ENCODE measurements at places on chromosomes 4 and X. TPM values are rescaled to one million over a fixed set of nuclear protein-coding genes. Genes with fewer than 3 reads are reported as not detected.

GRCh38 chr4:116118221-116118620 lies 967.2 kb downstream of the TRAM1L1 start:
- DNase-seq = no peak

DNA sequence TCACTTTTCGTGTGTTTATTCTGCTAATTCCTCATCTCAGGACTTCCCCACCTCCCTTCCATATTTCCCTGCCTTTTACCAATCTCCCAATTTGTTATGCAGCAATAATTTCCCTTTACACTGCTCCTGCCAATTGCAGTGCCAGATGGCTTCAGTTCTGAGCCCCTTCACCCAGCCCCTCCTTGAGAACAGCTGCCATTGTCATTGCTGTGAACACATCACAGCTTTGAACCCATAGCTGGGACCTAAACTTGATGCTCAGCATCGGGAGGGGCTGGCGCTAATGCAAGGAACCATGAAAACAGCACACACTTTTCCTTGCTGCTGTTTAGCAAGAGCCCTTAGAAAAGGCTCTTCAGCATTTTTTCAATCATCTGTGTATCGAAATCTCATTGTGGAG lies 104.9 kb downstream of the ALPK1 start:
- DNase-seq = no peak

GRCh38 chr4:145083891-145084605 lies 13.9 kb downstream of the ANAPC10 start:
- DNase-seq = no peak

- DNase-seq = no peak
Measured at GRCh38 chr4:1736812-1737211, 15.5 kb downstream of the TACC3 start.

The PDE6B gene
- 18.5 TPM for total RNA-seq

The CCDC120 gene
- 8.7 TPM for total RNA-seq

DNA sequence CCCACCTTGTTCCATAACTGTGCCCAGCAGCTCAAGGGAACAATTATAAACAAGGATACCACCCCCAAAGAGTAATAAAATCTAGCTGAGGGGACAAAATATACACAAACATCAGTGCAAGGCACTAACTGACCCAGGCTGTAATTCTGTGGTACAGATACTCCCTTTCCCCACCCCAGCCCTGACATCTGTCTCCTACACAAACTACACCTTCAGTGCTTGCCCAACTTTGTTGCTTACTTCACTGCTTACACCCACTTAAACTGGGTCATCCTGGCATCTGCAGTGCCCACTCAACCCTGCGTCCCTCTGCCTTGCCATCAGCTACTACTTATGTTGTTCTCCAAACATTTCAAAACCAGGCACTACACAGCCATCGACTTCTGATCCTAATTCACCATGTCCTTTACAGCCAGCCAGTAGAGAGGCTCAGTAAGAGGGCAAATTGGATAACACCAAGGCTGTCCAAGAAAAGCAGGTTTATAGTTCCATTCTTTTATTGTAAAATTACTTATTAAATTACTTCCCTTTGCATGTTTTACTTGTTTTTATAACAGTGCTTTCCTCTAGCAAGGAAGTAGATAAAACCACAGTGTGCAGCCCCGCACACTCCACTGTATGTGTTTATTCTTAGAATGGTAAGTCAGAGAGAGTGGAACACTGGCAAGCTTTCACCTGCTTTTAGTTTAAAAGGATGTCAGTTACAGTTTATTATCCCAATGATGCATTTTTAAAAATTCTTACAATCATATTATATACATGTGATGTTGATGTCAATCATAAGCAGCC lies 149.6 kb downstream of the INPP4B start:
- no peak for DNase-seq

GRCh38 chr4:128359422-128359821 lies 71.8 kb upstream of the PGRMC2 start:
- no peak for DNase-seq

GRCh38 chr4:107825072-107825824 lies 516 bp downstream of the SGMS2 start:
- DNase-seq = no peak

GRCh38 chrX:13699183-13699826 lies 10.4 kb downstream of the RAB9A start:
- no peak for DNase-seq

DNA sequence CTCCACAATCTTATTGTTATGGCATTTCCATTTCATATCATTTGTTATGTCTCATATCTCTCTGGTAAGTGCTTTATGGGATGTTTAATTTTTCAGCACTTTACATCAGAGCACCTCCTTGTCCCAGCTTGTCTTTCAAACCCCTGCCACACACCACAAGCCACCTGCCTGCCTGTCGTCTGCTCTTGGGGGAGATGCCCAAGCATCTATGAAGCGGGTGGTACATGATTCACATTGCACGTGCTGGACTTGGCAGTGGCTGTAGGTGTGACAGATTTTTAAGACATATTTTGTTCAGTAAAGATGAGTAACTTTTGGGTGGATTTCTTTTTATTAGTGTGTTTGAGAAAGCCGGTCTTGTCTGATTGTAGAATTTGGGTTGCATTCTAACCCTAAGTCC lies 14.2 kb upstream of the SPATA4 start:
- DNase-seq = no peak

DNA sequence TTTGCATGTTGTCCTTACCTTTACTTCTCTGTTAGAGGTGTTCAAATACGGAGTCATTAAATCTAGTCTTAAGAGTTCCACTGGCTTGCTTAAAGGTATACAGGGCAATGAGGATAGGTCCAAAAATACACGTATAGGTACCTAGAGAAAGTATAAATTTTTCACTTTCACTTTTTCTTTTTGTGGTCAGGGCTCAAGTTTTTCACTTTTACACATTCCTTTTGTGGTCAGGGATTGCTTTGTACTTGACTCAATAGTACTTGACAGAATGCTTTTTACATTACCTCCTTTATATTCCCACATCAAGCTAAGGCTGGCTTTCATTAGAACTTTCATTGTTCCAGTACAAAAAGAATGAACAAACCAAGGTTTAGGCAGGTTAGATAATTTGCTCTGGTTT lies 21.7 kb downstream of the TMEM184C start:
- no peak for DNase-seq

- DNase-seq = peak; percentile 85
Measured at GRCh38 chrX:153971124-153971449, 531 bp downstream of the HCFC1 start.

DNA sequence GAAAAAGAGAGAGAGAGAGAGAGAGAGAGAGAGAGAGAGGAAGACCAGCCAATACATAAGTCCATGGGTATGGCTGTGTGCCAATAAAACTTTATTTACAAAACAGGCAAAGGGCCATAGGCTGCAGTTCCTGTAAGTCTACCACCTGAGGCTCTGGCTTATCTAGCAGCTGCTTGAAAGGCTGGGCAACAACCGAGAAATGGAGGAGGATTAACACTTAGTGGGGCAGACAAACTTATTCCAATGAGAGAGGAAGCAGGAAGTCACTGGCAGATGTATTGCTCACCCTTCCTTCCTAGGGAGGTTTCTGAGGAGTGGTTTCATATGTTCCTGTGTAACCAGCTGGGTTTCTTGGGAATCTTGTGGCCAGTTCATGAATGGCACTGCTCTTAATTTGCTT lies 4.7 kb upstream of the GPR143 start:
- no peak for DNase-seq

- no peak for DNase-seq
Measured at GRCh38 chr4:174189392-174190015, 94.0 kb downstream of the FBXO8 start.

GRCh38 chr4:183038436-183038835 lies 60.6 kb upstream of the WWC2 start:
- no peak for DNase-seq

DNA sequence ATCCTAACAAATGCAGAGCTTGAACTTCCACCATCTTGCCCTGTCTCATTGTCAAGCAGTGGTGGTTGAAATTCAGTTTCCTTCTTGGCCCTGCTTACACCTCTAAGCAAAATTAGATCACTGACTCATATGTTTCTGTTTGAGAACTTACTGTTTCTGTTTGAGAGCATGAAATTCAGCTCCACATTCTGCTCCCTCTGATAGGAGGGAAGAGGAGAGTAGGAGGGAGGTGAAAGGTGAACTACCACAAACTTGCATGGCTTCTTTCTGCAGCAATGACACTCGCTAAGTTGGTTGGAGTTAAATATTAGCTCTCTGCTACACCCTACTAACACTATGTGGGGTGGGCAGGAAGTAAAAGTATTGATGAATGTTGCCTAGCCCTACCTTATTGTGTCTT lies 117.8 kb upstream of the EDA2R start:
- no peak for DNase-seq

- no peak for DNase-seq
Measured at GRCh38 chr4:39883646-39884045, 94.1 kb downstream of the PDS5A start.

DNA sequence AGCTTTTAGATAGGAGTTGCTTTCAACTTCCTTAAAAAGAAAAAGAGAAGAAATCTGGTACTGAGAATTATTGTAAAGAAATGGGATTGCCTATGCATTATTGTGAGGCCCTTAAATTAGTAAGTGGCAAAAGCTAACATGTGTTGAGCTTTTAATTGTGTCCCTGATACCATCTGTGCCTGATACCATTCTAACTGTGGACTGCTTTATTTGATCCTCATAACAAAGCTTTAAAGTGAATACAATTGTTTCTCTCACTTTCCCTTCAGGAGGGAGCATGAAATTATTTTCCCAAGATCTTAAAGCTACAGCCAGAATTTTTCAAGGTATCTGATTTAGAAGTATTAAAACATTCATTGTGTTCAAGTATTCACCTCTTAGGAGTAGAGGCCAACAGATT lies 9.9 kb downstream of the KCTD8 start:
- no peak for DNase-seq

The IRS4 gene
- total RNA-seq = 1.4 TPM

The NOA1 gene
- total RNA-seq = 10.0 TPM

DNA sequence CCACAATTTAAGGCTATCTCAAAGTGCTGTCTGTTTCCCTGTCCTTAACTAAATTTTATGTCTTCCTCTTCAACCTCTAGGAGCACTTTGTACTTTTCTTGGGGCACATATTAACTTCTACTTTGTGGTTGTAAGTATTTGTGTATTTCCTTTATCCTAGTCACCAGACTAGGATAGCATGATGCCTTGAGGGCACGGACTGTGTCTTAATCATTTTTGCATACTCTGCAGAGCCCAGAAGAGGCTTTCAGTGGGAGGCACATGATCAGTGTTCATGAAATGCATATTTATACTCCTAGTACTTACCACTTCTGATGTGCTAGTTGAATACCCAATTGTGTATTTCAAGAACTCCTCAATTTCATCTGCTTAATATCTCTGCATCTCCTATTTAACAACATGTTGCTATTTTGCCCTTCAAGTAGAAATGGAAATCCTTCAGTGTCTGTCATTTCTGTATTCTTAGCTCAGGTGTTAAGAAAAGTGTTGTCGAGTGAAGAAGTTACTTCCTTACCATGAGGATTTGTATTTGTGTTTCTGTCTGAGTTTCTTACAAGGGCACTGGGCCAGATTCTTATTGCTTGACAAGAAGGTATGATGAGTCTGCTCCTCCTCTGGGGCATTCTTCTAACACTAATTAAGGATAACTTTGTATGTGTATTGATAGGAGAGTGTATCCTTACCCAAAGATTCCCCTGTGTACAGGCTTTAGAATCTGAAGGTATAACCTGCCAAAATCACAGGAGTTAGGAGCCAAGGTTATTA lies 28.3 kb upstream of the PGRMC2 start:
- no peak for DNase-seq

GRCh38 chrX:9471571-9471985 lies 6.7 kb downstream of the TBL1X start:
- DNase-seq = no peak

DNA sequence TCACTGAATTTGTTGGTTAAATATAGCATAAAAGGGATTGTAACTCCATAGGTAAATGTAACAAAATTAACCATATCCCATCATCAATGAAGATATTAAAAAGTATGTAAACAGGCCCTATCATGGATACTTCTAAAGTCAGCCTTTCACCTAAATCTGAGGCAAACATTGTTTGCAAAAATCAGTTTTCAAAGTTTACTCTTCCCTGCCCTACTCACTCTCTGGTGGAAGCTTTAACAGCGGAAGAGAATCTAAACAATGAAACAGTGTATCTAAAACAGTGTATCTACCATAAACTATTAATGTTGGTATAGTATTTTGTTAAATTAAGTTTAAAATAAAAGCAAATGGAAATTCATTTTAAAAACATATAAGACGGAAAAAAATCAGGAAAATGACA lies 21.1 kb downstream of the SMIM14 start:
- no peak for DNase-seq

- DNase-seq = no peak
Measured at GRCh38 chr4:24559889-24560288, 24.5 kb downstream of the DHX15 start.

The SLAIN2 gene
- total RNA-seq = 62.9 TPM

DNA sequence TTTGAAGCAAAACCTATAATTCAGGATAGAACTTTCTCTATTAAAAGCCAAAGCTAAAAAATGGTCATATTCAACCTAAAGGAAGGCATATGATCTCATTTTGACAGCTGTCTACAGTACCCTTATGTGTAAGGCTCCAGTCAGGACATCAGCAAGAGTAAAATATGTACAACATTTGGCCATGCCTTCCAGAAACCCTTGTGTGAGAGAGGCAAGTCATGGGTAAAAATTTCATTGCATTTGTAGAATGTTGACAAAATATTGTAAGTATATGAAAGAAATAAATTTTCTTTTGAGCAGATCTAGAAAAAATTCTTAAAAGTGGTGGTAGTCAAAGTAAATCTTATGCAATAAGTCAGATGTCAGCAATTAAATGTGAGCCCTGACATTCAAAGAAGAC lies 132.3 kb downstream of the SLC39A8 start:
- no peak for DNase-seq

DNA sequence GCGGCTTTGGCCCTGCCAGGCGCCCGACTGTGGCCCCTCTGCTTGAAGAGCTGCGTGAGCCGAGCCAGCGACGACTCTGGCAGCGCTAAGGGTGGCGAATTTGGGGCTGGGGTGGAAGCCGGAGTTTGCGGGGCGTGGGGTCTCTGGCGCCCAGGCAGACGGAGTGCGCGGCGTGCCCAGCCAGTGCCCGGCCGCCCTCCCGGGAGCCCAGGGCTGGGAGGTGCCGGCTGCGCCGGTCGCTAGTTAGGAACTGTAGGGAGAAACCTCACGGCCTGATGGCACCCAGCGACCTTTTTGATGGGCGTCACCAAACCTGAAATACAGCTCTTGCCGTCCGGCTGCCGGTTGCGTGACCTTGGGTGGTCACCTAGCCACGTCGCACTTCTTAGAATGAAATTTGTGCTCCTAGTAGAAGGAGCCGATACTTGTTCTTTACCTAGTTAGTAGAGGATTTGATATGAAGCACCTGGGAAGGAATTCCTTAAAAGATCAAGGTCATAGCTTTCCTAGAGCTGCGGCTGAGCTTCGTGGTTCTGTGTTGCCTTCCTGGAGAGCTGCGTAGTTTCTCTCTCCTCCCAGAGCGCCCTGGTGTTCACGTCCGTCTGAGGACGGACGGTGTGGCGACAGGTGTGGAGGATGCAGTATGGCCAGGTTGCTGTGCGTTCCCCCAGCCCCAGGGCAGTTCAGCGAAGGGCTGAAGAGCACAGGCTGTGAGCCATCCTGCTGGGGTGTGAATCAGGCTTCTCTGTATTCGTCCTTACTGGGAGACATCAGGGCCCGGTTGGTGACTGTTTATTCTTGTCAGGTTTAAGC lies 680 bp downstream of the MAEA start:
- no peak for DNase-seq

The SPACA5B gene
- not detected for total RNA-seq

Measured in dorsolateral prefrontal cortex (tissue), 122 donors.